Ascending aorta (tissue), 2 donors: ENCODE measurements at places on chromosomes 5 and 9. TPM values are rescaled to one million over a fixed set of nuclear protein-coding genes. Genes with fewer than 3 reads are reported as not detected.

Gene QSOX2
- total RNA-seq: 3.7 TPM

DNA sequence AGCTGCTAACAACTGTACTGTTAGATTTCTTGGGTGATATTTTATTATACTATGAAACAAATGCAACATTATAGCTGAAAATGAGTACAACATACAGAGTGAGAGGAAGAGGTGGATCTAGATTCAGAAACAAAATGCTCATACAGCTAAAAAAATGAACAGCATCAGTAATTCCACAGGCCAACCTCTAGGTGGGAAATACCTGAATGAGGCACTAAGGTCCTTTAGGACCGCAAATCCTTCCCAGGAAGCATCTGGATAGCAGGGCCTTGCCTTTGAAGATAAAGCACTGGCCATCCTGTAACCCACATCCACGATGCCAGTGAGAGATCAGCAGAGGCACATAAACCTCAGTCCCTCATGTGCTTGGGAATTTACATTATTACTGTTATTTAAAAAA is 310.8 kb downstream of the YTHDC2 start:
- no peak for DNase-seq

DNA sequence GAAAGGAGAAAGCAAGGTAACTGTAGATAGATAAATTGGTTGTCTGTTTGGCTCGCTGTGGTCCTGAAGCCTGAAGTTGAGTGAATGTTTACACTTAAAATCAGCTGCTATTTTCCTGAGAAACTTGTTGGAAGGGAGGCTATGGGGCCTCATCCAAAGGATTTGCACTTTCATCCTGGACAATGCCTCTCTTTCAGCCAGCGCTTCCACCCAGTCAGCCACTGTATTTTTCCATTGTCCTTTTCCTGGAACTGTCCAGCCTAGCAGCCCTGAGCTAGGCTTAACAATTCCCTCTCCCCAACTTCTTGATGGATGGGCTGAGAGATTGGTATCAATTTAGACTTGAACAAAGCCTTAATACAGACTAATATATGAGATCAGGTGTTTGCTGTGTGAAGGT is 429.2 kb downstream of the DMAC1 start:
- no peak for DNase-seq

Gene NMUR2
- total RNA-seq: not detected

Gene BTNL9
- total RNA-seq: 105 TPM

Gene CAMK2A
- total RNA-seq: not detected

Gene ALDH7A1
- total RNA-seq: 1.4 TPM

GRCh38 chr9:7177383-7177782 is 419.6 kb downstream of the KDM4C start:
- DNase-seq: no peak

- no peak for DNase-seq
Measured at GRCh38 chr5:18546591-18546990, 912.3 kb downstream of the TAF11L14 start.

DNA sequence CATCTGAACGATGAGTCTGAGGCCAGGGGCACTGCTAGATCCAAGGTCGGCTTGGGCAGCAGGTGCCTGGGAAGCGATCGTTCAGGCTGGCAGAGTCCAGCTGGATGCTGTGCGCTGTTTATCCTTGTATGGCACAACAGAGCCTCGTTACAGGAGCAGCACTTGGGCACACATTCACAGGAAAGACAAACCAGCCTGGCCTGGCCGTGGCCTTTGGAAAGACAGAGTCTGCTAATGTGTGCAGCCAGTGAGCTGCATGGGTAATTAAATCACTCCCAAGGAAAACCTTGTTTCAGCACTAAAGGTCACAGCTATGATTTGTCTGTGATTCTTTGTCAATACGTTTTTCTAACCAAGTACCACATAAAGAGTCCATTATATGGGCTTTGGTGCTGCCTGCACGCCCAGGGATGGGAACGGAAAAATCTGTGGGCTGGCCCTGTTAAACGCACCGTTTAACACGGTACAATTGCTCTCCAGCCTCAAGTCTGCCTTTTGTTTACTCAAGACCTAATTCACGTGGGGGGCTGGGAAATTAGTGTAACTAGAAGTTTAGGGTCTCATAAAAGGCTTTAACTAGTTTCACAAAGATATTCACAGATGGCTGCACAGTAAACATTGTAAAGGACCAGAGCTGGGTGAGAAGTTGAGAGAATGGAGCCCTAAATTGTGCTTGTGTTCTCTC is 509.3 kb downstream of the KDM4C start:
- DNase-seq: no peak

Gene AK8
- not detected for total RNA-seq

DNA sequence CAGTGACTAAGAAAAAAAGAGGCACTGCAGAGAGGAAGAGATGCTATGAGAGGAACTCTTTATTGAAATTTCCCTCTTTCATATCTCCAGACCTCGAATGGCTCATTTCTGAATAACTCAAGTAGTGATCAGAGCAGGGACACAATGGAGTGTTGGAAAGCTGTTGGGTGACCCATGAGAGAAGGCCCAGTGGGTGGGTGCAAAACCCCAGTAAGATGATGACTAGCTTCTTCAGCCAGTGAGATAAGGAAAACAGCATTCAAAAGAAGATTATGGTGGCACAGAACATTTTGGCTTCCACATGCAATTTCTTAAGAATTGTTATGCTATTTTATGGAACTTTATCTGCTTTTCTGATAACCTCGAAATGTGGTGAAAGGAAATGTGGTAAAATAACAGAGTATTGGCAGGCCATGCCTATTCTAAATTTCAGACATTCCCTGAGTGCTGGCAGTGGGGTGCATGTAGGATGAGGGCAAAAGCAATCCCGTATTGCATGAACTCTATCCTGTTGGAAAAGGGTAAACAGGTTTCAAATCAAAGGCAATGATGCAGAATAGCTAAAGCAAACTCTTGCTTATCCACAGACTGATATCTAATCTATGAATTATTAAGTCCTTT is 128.0 kb upstream of the KLF9 start:
- no peak for DNase-seq
